ENCODE measurements at places on chromosomes 3 and 15.

GRCh38 chr3:123071146-123071545 is 4.3 kb downstream of the PDIA5 start:
- DNase-seq: no peak

- no peak for DNase-seq
These were observed 1069.4 kb downstream of the ROBO1 start for GRCh38 chr3:78698431-78698830.

GRCh38 chr3:100928638-100929428 is 64.4 kb downstream of the ABI3BP start:
- no peak for DNase-seq

DNA sequence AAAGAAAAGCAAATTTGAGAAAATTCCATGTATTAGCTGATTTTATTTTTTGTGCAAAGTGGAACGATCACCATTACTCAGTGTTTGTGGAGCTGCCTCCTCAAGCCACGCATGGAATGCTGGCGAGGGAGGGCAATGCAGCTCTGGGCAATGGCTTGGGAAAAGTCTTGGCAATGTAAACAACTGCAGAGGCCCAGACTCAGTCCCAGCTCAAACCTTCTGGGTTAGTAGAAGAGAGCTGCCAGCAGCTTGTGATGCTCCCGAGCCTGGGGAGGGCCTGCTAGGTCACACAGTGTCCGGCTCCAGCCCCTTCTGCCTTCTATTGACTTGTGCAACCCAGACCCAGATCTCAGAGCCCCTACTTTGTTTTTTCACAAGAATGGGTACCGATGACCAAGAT is 4.3 kb downstream of the EPHB1 start:
- DNase-seq: no peak

DNA sequence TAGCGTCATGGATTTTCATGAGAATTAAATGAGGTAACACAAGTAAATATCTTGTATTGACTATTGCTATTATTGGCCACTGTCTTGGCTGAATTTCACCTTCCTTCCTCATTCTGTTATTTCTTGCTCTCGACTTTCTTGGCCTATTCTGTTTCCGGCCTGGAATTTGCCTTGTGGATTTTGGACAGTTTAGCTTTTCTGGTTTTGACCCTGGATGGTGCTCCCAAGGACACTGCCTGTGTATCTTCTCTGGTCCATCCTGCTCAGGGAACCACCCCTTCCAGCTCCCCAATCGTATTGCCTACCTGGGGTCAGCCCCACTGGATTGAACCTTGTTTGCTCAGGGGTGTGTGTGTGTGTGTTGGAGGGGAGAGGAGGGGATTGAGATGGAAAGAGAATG is 376.2 kb upstream of the C2CD4B start:
- DNase-seq: no peak

DNA sequence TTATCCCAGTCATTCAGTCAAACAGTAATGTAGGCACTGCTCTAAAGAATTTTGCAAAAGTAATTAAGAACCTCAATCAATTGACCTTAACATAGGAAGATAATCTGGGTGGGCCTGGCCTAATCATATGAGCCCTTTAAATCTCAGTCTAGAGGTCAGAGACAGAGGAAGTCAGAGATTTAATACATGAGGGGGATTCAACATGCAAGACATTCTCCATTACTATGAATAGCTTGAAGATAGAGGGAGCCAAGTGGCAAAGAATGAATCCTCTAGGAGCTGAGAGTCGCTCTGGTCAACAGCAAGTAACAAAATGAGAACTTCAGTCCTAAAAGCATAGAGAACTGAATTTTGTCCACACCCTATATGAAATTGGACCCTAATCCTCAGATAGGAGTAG is 39.0 kb upstream of the MBNL1 start:
- no peak for DNase-seq

GRCh38 chr3:146832857-146833458 is 227.8 kb upstream of the PLSCR5 start:
- DNase-seq: no peak

GRCh38 chr3:30007668-30008067 is 598.7 kb upstream of the TGFBR2 start:
- DNase-seq: no peak

- DNase-seq: no peak
These were observed 67.4 kb upstream of the UNC13C start for GRCh38 chr15:53910852-53911251.

DNA sequence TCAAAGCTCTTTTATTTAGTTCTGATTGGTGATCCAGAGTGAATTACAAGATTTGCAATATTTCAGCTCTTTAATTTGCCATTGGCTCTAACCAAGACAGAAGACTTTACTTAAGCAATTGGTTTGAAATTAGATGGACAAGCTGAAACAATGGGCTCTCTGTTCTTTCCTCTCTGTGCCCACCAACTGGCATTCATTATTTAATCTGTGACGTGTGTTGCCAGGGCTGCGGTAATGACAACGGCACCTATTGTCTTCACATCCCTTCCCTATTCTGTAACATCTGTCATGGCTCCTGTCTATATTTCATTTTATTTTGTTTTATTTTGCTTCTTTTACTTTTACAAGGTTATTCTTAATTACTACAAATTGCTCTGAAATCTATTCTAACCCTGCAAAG is 33.9 kb downstream of the PLD1 start:
- no peak for DNase-seq

DNA sequence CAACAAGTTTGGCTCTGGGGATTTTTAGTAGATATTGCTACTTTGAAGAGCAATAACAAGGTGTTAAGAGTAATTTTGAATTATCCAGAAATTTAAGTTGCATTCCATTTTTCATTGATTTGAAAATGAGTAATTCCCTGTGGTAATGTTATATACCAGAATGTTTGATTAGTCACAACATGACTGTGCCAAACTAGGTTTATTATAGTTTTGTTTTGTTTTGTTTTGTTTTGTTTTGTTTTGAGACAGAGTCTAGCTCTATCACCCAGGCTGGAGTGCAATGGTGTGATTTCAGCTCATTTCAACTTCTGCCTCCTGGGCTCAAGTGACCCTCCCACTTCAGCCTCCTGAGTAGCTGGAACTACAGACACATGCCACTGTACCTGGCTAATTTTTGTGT is 40.7 kb downstream of the CNOT10 start:
- no peak for DNase-seq

DNA sequence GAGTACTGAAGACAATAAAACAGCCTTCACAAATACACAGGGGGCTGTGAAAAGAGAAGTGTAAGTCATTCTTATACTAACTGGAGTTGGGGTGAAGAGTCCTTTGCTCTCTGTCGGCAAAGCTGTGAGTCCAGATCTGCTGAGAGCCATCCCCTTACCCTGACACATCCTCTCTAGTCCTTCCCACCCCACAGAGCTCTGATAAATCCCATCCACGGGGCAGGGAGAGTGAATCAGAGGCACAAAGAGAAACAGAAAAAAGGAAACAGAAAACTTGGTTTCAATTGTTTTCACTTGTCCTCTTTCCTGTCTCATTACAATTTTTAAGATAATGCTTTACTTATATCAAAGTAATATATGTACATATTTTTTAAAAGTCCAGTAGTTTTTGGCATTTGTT is 18.2 kb upstream of the ZNF639 start:
- DNase-seq: no peak

DNA sequence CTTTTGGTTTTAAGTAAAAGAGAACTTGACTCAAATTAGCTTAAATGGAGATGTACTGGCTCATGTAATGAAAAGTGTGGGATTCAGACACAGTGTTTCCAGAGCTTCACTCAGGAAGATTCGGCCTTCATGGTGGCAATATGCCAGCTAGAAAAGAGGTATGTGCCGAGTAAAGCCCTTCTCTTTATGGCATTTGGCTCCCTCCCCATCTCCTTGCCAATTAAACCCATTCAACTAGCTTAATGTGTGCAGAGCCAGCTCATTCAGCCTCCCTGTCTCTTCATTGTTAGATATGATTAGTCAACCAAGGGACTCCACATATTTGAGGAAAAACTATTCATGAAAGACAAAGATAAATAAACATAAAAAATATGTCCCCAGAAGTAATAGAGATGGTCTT is 15.0 kb upstream of the TRANK1 start:
- DNase-seq: no peak

DNA sequence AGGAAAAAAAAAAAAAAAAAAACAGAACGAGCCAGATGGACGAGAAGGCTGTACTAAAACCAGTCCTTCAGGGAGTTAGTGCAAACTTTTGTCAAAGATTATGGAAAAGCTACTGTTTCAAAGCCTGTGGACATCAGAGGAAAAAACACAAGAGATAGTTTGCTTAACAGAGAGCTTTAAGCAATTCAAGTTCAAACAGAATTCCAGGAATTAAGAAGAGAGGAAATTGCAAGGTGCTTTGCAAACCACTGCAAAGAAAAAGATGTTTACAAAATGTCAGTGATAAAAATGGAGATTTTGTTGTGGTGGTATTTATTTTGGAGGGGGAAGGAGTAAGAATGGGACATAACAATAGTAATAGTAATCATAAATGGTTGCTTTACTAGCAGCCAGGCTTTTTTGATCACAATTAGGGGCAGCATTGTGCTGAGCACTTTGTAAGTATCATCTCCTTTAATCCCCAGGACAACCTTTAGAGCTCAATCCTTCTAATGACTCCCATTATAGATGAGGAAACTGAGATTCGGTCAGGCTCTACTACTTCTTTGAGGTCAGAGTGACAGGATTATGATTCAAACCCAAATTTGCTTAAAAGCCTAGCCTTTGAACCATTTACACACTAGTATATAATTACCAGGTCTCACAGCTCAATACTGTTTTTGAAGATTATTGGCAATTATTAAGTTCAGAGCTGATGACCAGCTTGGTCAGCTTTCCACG is 22.4 kb upstream of the ARHGEF3 start:
- DNase-seq: no peak

- DNase-seq: no peak
These were observed 129.3 kb downstream of the WNT5A start for GRCh38 chr3:55357796-55358195.

DNA sequence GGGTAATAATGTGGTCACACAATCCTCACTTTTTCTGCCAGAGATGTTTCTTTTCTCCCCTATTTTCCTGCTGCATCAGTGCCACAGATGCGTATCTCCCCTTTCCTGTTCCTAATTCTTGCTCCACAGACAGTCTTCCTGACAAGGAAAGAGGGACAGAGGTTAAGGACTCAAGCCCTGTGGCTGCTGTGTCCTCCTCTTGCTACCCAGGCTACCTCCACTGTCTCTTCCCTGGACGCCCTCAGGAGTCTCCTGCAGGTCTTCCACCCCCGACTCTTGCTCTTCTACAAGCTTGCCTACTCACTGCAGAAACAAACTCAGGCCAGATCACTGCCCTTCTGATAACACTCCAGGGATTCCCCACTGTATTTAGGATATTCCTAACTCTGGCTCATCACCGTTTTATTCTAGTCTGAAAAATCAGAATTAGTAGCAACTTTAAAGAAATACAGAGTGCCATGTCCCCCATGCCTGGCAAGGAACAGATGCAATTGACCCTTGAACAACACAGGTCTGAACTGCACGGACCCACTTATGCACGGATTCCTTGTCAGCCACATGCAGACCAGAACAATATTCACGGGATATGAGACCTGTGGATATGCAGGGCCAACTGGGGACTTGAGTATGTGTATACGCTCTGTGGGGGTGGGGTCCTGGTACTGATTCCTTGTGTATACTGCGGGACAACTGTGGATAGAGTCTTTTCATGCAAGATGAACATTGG is 151.8 kb downstream of the GHSR start:
- DNase-seq: no peak

DNA sequence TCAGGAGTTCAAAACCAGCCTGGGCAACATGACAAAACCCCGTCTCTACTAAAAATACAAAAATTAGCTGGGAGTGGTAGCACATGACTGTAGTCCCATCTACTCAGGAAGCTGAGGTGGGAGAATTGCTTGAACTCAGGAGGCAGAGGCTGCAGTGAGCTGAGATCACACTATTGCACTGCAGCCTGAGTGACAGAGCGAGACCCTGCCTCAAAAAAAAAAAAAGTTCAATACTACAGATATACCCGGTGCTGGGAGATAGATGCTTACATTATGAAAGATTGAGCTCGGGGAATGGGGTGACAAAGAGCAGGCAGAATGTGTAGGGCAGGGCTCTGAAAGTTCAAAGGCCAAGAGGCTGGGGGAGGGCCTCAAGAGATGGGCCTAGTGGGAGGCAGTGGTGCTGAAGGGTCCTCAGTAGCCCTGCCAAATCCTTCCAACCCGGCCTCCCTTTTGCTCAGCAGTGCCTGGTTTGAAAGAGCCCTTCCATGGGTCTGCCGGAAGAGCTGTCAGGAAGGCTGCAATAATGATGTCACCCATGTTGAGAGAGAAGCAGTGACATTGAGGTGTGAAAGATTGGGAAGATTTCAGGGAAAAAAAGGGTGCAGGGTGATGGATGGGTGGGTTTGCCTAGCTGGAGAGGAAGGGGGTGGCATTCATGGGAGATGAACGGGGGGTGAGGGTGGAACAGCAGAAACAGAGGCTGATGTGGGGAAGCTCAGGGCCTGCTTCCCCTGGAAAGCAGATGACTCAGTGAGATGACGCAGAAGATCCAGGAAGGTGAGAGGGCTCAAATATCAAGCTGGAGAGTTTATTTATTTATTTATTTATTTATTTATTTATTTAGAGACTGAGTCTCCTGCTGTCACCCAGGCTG is 20.0 kb upstream of the IREB2 start:
- DNase-seq: no peak

GRCh38 chr3:195768414-195768813 is 43.3 kb downstream of the MUC4 start:
- DNase-seq: no peak

DNA sequence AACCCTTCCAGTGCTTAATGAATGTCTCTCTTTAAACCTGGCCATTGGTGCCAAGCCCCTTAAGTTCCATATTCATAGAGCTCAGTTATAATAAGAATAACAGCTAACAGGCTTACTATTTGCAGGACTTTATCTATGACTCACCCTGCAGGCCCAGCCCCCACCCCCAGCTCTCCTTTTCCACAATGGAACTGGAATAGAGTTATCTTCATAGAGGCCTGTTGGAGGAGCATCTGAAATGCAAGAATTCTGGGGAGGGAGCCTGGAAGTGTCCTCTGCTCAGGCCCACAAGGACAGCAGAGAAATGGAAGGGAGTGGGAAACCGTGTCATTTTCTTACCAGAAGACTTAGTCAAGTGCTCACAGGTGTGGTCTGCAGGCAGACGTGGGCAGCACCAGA is 52.8 kb downstream of the SEMA5B start:
- no peak for DNase-seq

- no peak for DNase-seq
These were observed 35.3 kb upstream of the MRPS22 start for GRCh38 chr3:139308560-139308959.

GRCh38 chr3:67723863-67724262 is 69.5 kb upstream of the SUCLG2 start:
- no peak for DNase-seq

DNA sequence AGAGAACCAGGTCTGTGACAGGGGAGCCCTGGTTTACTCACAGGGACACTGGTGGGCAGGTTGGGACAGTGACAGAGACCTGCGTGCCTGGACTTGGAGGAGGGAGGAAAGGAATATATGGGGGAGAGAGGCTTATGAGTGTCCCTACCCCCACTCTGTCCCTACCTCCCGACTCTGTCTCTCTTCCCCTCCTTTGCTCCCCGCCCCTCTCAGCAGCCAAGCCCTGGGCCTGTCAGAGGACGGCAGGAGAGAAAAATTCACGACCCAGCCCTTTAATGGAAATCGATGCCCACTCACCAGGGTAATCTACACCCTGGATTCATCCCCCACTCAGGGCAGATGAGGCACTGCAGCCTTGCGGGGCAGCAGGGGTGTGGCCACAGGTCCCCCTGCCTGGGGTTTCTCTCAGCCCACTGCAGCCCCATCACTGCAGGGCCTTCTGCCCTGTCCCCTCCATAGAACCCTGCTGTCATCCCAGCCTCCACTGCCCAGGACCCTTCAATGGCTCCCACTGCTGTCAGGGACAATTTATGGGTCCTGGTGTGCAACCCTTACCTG is 135.9 kb upstream of the LINGO1 start:
- no peak for DNase-seq
